ENCODE measurements at places on chromosomes 3 and 15.

- DNase-seq, result no peak
These were observed 204.6 kb downstream of the GABRG3 start for GRCh38 chr15:27175472-27176153.

- no peak for DNase-seq
These were observed 31.0 kb downstream of the IQSEC1 start for GRCh38 chr3:13042127-13042701.

DNA sequence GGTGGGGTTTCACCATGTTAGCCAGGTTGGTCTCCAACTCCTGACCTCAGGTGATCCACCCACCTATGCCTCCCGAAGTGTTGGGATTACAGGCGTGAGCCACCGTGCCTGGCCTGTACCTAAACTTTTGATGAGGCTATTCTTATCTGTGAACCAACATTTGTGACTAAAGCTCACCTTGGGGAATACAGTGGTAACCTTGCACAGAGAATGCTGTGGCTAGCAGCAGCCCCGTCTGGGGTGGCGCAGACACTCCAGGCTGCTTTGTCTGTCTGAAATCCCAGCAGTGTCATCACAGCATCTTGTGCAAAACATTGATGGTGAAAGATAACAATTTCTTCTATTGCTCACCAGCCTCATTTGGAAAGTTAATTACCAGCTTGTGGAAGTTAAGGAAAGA is 58.9 kb downstream of the CMTM8 start:
- DNase-seq, result no peak

GRCh38 chr3:73719413-73719851 is 94.7 kb upstream of the PDZRN3 start:
- no peak for DNase-seq

DNA sequence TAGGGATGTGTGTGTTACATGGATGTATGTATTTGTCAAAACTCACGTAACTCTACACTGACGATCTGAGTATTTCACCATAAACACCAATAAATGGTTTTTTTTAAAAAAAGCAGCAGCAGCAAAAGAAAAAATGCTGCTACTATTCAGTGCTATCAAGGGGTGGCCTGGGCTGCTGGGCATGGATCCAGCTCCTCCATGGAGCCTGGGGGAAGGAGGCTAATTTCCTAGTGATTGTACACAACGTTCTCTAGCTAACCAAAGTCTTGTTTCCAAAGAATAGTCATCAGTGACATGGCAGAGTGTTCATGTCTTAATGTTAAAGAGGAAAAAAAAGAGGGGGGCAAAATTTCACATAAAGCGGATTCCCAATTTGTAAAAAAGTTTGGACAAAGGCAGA is 29.0 kb downstream of the POMGNT2 start:
- no peak for DNase-seq

DNA sequence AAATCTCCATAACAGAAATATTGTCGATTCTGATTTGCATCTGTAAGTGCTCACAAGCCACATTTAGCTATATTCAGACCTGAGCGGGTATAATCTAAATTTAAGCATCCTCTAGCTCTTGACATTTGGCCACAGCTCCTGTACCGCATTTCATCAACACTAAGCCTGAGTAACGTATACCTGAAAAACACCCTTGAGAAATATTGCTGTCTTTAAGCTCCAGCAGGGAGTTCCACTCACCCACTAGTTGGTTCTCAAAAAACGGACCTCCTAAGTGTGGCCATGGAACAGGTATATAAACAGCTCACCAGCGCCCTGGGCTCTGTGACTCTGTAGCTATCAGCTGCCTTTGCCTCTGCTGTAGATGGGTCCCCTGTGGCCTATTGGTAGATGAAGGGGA is 80.7 kb downstream of the ABI3BP start:
- no peak for DNase-seq

GRCh38 chr15:43268111-43269105 is 1.7 kb upstream of the TGM5 start:
- peak; percentile 6 for DNase-seq

- DNase-seq, result no peak
These were observed 53.7 kb upstream of the CA12 start for GRCh38 chr15:63435204-63435820.

DNA sequence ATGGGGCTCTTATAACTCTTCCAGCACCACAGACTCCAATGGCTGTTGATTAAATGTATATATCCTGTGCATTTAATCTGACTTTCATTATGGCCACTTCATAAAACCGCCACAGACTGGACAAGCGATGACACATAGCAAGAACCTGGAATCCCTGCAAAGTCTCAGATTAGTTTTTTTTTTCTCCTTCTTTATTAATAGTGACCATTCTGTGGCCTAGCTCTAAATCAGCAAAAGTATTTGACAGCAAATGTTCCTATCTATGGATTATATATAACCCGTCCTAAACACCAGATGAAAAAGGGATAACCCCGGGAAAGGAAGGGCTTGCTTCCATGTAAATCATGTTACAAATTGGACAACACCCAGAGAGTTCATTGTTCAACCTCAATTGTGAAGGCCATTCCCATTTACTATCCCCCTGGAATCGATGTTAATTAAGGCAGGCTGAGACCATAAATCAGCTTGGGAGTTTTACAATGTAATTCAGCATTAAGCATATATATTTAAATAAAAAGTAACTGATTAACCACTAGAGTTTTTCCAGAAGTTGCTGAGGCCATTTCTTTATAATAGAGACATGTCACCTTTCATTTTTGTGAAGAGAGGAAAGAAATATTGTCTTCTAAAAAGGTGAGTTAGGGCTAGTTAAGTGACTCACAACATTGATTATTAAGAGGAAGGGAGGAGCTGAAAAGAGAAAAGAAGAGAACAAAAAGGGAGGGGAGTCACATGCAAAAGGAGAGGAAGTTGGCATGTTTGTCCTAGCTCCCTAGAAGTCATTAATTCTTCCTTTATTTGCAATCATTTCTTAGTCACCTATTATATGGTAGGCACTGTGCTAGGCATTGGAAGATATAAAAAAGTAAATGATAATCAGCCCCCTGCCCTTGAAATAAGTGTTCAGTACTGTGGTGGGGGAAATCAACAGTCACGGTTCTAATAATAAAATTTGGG is 26.2 kb downstream of the ALDH1A2 start:
- DNase-seq, result peak; percentile 28

- DNase-seq, result no peak
These were observed 612.8 kb upstream of the AGTR1 start for GRCh38 chr3:148084931-148085330.

- no peak for DNase-seq
These were observed 482.2 kb upstream of the PDZRN3 start for GRCh38 chr3:74106925-74107324.

GRCh38 chr3:99697250-99697649 is 58.9 kb downstream of the COL8A1 start:
- DNase-seq, result no peak

GRCh38 chr3:112412494-112412893 is 79.5 kb downstream of the CD200 start:
- DNase-seq, result no peak

DNA sequence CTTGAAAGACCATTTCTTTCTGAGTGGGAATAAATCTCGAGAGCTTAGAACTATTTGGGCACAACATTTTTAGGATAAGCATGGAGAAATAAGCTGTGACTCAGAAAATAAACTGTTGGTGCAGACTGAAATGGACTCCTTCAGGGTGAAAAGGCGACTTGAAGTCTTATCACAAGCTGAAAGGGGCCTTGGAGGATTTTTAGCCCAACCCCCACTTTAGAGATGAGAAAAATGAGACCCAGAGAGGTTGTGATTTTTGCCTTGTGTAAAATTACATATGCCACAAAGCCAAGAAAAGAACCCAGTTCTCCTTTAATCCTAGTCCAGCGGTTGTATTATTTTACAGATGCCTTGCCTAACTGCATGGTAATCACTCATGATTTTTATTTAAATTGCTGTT is 1.5 kb downstream of the ATP1B3 start:
- no peak for DNase-seq

DNA sequence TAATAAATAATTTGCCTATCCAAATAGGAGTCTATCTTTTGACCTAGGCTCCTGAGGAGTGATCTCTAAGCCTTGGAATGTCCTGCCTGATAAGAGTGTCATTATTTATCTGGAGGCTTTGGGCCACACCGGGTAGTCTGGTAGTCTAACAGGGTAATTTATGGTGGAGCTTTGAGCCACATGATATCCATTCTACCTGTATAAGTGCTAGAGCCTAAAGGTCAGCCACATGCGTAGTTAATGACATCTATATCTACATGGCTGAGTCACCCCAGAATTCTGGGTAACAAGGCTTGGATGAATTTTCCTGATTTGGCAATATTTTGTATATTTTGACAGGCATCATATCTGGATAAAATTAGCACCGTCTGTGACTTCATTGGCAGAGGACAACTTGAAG is 681.4 kb downstream of the MCTP2 start:
- no peak for DNase-seq

DNA sequence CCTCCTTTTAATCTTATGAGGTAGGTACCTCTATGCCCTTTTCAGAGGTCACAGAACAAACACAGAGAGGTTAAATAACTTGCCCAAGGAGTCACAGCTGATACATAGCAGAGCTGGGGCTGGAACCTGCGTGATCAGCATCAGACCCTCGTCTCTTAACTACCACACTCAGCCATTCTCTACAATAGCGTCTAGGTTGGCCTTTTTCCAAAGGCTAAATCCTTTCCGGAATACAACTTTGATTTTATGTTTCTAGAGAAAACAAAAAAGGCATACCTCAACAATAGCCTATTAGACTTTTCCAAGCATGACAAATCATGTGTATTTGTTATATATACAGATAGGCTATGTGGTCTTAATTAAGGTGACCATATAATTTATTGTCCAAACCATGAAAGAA is 187.2 kb downstream of the RORA start:
- DNase-seq, result peak; percentile 67

- DNase-seq, result no peak
These were observed at the start of gene CPB1 for GRCh38 chr3:148827585-148827984. TSS of gene CPB1 (plus strand) at chr3:148827811. CDS start at chr3:148827824, 13 bp downstream.

DNA sequence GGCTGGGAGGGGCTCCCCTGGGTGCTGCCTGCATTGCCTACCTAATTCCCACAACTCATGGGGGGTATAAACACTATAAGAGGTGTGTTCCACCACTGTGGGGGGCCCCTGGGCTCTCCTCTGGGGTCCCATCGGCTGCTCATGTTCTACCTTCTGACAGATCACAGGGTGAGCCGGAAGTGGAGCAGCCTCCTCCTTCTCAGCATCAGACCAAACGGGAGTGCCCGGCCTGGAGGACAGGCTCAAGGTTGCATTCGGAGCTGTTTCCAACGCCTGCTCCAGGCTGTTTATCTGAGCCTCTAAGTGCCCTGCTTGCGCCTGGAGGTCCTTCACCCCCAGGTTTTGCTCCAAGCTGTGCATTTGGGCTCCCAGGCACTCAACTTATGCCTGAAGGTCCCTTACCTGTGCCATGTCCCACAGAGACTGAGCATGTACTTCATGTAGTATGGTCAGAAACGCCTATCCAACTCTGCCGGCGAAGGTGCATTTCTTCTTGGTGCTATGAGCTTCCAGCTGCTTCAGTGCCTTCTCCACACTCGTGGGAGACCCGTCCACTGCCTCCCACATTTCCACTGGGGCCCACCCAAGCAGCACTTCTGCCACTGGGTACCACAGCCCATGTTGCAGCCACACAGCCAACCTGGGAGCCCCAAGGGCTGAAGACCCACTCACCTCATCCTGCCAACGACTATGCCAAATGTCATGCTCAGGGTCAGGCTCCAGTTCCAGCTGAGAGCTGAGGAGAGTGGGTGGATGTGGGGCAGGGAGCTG is 232.1 kb downstream of the IGSF11 start:
- no peak for DNase-seq

DNA sequence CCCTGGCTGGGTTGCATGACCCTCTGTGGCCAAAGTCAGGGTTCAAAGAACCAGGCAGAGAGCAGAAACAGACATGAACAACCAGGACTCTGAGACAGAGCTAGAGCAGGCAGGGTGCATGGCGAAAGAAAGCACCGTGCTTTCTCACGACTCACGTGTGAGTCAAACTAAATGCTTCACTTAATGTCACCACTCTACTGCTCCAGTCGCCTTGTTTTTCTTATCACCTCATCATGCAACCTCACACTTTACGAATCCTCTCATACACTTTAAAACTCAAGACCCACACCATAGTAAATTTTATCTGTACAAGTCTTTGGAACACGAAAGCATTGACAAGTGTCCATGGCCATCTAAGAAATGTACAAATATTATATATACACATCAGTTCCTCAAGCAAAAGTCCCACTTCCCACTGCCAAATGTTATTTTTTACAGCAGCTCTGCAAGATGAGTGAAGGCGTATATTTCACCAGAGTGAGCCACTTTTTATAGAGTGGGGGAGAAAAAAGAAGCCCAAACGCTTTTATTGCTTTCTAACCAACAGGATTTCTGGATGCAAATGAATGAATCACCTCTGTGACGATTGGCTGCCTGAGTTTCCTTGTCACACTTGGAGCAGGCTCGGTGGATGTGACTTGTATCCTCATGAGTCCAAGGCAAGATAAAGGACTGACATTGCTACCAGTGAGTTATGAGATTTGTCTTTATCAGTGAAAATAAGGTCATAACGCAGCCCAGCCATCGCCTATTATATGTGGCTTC is 16.0 kb upstream of the MEGF11 start:
- no peak for DNase-seq
